ENCODE measurements at places on chromosomes 6 and 20.

DNA sequence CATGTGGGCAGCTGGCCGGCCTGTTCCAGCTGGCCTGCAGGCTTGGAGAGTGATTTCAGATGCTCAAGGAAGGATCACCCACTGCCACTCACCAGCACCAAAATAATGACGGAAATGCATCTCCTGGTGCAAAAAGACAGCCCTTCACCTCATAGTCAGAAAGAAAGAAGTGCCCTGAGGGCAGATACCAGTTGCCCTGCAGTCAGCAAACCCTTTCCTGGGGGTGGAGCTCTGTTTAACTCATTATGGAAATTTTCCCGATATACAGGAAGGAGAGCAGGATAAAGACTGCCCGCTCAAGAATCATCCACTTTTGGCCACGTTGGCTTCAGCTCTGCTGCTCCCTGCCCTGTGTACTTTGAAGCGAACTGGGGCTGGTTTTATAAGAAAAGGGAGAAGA is 127.9 kb downstream of the GRM4 start:
- no peak for DNase-seq

DNA sequence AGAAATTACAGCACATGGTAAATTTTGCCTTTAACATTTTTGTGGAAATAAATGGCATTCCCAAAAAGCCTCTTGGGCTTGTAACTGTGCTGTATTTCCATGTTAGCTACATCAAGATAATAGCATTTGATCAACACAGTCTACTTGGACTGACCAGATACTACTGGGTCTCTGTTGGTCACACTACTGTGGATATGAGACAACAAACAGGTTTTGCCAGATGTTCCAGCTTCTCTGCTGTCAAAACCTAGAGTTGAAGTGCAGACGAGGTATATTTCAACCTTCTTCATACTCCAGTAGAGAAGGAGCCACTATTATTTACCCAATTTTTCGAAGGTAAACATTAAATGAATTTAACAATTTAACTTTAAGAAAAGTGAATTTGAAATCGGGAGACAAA is 284.7 kb upstream of the CITED2 start:
- DNase-seq = no peak

GRCh38 chr20:20454367-20454766 is 86.5 kb downstream of the INSM1 start:
- DNase-seq = no peak

- no peak for DNase-seq
Measured at GRCh38 chr6:155004576-155005372, 9.7 kb downstream of the TIAM2 start.

DNA sequence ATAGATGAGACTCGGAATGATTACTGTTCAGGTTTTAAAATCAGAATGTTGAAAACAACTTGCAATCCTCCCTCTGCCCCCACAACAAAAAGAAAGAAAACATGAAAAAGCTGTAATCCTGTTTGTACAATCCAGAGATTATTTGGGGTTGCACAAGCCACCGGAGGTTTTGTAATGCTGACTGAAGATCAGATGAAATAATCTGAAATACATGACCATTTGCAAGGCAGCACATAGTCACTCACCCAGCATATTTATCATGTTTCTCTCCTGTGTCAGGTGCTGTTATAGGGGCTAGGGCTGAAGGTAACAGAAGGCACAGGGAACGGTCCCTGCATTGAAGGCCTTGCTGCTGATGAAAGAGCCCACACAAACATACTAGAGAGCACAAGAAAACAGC is 85.3 kb downstream of the SIM1 start:
- DNase-seq = no peak

GRCh38 chr6:31948306-31948705 is 2.4 kb downstream of the CFB start:
- no peak for DNase-seq

GRCh38 chr20:53126185-53126584 is 154.0 kb downstream of the TSHZ2 start:
- no peak for DNase-seq

DNA sequence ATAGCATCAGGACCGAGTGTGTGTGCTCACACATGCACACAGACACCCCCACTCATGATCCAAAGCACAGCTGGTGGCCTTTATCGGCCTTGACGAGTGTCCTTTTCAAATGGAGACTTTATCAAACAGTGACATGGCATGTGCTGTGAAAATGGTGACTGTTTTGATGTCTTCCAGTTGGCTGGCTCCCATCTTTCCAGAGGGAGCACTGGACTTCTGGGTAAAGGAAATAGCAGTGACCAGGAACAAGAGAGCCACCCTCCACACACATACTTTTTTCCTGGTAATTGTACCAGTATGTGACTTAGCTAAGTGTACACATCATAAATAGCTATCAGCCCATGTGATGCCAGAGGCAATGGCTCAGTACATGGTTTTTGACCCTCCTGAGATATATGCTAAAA is 52.7 kb downstream of the ZDHHC14 start:
- DNase-seq = no peak

All from iPS DF 6.9 (cell line).